T follicular helper cell (primary cell): ENCODE measurements at places on chromosomes 4 and X.

DNA sequence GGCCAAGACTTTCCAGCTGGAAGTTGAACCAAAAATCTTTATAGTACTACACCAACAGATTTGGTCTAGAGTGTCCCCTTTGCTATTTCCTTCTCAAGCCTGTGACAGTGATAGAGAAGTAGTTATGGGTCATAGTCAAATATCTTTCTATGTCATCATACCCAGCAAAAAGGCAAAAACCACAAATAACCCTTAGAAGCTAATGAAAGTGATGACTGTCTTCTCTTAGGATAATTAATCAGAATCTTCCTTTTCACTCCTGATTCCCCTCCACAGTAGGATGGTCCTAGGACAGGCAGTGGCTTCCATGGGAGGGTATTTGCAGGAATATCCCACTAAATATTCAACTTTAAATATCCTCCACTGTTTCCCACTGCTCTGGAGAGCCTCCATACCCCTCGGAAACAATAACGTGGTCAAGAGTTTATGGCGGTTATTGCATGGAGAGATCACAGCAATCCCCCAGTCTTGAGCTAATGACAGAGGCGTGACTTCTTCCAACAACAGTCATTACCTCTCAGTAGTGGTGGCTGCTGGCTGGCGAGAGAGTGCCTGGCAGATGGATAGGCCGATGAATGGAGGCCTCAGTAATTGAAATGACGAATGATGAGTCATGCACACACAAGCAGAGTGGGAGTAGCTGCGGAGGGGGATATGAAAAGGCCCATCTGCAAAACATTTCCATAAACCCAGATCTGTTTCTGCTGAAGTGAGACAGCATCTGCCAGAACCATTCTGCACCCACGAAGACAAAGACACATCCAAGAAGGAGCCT is 154.9 kb downstream of the STK32B start:
- DNase-seq, result no peak

DNA sequence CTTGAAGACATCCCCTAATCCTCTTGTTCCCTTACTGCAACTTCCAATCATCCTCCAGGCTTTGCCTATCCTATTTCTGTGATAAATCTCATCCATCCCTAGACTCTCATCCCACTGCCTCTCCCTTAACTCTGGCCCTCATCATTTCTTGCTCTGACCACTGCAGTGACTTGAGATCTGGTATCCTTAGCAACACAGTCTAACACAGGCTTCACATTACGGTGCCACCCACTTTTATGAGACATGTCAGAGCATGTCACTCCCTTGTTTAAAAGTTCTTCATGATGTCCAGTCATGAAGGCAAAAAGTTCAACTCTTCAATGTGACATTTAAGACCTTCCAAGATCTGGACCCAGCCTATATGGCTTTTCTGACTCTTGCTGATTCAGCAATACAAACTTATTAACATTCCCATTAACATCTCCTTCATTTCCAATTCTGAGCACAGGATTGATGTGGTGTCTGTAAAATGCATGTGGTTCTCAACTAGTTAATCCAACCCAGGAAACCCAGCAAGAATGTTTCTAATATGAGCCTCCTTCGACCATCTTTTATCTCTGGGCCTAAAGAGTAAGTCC is 64.0 kb downstream of the OR13H1 start:
- DNase-seq, result no peak

DNA sequence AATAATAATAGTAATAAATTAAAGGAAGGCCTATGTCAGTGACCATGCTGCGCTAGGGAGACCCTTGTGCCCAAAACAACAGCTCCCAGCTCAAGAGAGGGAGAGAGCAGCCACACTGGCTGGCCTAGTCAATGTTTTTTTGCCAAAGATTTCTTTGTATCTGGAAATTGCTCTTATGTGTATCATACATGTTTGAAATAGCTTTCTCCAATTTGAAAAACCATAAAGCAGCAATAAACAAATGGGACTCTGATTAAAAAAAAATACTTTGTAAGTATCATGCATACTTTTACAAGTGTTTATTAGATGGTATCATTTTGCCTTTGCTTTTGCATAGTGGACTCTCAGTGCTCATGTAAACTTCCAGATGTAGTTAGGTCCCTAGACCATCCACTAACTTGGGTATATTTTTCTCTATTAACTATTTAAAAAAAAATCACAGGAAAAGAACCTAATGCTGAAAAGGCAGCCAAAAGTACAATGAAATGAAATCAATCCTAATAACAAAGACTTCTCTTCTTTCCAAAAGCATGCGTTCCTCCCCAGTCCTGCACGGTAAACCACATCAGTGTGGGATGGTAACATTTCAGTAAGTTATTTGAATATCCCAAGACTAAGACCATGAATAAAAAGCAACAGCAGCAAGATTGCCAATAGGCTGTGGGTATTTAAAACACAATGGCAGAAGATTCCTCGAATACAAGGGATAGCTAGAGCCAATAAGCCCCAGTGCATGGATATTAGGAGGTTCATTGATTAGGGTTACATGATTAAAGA is 117.6 kb downstream of the PALLD start:
- DNase-seq, result no peak

- no peak for DNase-seq
Measured at GRCh38 chr4:145511913-145512522, 30.4 kb downstream of the SMAD1 start.

DNA sequence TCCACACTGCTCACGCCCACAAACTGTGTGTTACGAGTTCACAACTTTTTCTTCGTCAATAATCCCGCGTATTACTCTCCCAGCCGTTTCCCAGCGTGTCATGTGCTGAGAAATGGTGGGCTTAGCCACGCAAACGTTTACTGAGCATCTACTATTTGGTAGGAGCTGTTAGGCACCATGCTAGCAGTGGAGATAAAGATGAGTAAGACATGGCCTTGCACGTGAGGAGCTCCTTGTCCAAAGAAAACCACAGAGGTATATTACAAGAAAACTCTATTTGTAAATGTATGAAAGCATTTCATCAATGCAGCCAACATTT is 821 bp upstream of the TMEM128 start:
- DNase-seq, result no peak
